ENCODE measurements at places on chromosomes 12 and 14. TPM values are rescaled to one million over a fixed set of nuclear protein-coding genes. Genes with fewer than 3 reads are reported as not detected.
A peak's percentile ranks its signal among the peaks of the same experiment; 100 is the strongest.

GRCh38 chr14:61525293-61526011, 169.9 kb upstream of the HIF1A start:
- peak; percentile 99 for DNase-seq

GRCh38 chr12:40106655-40107054, 774 bp upstream of the SLC2A13 start:
- DNase-seq, result no peak

DNA sequence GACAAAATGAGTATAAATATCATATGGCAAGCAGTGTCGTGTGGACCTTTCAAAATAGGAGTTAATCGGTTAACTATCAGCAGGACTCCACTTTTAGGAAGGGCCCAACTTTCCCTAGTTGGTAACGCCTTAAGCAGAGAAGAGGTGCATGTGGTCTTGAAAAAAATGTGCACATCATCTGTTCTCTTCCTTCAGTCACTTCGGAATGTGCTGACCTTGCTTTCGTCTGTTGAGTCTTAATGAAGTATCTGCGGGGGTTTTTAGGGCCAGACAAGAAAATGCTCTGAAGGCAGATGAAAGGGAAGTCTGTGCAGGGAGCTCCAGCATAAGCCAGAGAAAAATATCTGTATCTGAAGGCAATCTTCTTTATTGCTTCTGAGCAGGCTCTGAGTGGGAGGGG, 185.2 kb downstream of the AEBP2 start:
- no peak for DNase-seq

GRCh38 chr14:36619853-36620252, 37.4 kb upstream of the NKX2-8 start:
- no peak for DNase-seq

DNA sequence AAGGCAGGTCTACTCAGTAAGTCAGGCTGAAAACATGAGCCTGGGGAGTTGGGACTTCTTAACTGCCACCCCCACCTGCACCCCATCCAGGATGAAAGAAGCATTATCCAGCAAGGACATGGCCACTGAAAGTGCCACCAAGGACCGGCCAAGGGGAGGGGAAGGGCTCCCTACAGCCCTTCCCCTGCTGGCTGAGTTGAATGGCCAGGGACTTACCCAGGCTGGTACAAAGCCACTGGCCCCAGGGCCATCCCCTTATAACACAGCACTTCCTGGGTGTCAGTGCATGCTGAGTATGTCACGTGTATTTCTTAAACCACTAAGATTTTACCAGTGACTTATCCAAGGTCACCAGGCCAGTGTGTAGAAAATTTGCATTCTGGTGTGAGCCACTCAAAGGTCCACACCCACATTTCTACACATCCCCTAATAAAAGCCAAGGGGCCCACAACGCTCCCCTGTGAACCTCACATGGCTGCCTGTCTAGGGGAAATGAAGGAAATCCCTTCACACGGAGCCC, 29.3 kb upstream of the ZFP36L1 start:
- DNase-seq, result no peak

DNA sequence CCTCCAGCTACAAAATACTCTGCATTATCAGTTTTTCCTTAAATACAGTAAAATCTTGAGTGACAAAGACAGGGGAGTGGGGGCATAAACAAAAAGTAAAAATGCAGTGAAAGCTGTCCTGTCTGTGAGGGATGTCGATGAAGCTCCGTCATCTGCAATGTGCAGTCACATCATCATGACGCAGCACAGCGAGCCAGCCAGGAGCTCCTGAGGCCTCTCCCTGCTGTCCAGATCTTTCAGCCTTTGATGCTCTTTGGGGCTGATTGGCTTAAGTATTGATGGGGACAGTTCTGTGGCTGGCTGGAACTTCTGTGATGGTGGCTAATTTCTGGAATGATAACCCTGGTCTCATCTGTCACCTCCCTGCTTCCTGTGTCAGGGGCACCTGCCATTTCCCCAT, 54.6 kb upstream of the TRAF3 start:
- DNase-seq, result no peak

DNA sequence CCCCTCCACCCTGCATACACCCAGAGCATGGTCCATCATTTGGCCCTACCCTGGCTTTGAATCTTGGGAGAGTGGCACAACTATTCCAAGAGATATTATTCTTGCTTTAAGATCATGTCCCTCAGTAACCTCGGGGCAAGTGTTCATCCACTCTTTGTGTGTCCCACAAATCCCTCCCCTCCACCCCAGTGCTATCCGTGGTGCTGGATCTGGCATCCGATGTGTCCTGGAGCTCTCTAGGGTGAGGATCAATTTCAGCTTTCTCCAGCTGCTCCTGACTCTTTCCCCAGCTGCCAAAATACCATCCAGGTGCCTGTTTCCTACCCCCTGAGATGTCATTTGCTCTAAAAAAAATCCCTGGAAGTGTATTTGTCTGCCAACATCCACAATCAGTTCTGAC, 64.8 kb upstream of the CMKLR1 start:
- DNase-seq, result no peak

GRCh38 chr14:69684461-69685217, 73.2 kb downstream of the SUSD6 start:
- DNase-seq, result no peak

GRCh38 chr14:87066221-87066817, 926.7 kb downstream of the GALC start:
- DNase-seq, result no peak

- no peak for DNase-seq
Observed at GRCh38 chr14:61477712-61478462, 156.5 kb downstream of the PRKCH start.

- no peak for DNase-seq
Observed at GRCh38 chr12:13365748-13366366, 169.3 kb downstream of the EMP1 start.

- DNase-seq, result no peak
Observed at GRCh38 chr14:68982581-68982980, 3.5 kb upstream of the ACTN1 start.

GRCh38 chr14:96121660-96122395, 82.7 kb downstream of the C14orf132 start:
- DNase-seq, result no peak

DNA sequence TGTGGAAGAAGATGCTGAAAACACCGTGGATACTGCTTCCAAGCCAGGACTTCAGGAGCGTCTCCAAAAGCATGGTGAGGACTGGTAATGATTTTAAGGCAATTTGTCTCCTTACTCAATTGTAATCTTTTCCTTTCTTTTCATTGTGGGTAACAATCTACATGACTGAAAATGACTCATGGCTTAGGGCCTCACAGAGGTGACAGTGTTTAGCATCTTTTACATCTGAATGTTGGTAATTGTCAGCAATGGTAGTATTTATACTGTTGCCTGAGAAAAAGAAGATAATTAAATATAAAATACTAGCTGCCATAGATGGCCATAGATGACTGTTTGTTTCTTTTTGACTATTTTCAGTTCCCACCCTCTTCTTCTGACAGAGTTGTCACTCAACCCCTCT, 31.6 kb downstream of the TULP3 start:
- DNase-seq, result no peak

DNA sequence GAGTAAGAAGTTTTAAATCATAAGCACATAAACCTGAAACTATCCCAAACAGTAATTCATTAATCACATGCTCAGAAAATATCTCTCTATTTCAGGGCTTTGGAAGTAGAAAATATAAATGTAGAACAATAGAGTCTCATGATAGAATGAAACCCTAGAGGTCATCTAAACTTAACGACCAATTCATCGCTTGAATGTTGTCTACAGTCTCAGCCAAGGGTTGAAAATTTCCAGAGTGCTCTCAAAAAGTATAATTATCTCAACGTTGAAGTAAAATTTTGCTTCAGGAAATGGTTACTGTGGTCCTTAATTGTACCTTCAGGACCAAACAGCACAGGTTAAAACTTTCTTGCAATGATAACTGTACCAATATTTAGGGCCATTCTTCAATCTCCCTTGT, 1053.6 kb upstream of the SEL1L start:
- no peak for DNase-seq

DNA sequence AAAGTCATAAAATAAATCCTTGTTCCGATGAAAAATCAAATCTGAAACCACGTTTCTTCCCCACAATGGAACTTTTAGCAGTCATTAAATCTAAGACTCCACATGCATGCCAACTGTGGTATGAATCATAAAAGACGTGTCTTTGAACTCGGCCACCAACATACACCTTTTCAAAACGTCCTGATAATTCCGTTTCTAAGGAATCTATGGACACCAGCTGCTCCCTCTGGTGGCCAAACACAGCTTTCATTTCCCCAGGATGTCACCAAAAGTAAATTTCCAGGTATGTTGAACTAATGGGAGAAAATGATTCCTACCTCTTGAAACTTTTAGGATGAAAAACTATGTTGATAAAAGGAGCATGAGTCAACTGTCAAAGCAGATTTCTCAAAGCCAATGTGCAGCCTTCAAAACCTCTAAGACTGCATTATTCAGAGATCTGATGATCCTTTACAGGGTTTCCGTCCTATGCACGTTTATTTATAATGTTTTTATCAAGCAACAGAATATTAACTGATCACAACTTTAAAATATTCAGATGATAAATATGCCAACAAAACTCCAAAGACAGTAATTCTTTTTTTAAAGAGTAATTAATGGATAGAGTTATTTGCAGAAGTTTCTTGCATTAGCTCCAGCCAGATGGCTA, 96.2 kb downstream of the CIT start:
- DNase-seq, result peak; percentile 29

DNA sequence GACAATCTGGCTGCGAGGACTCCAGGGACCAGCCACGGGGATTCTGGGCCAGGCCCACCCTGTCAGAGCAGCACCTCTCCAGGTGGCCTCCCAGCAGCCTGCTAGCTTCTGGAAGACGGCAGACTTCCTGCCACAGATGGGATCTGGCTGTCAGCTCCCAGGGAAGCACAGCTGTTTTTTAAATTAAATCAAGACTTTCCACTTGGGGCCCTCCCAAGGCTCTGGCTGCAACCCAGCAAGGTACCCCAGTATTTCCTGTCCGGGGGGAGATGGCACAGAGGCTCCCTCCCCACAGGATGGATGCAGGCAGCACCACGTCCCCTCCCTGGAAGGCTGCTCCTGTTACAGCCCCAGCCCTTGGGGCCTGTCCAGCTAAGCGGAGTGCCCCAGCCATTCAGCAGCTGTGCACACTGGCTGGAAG, 56.9 kb downstream of the ACTN1 start:
- no peak for DNase-seq

The RFX4 gene
- not detected for total RNA-seq

The TUNAR gene
- 0.27 TPM for total RNA-seq

The INHBC gene
- total RNA-seq, result not detected

The ST8SIA1 gene
- 0.14 TPM for total RNA-seq

The PTCSC3 gene
- total RNA-seq, result not detected

The ITGA7 gene
- total RNA-seq, result 2.0 TPM

The C12orf50 gene
- not detected for total RNA-seq

The ADAM21 gene
- 0.08 TPM for total RNA-seq

The TAS2R42 gene
- total RNA-seq, result not detected

The PGF gene
- total RNA-seq, result 10.5 TPM
